ENCODE measurements at places on chromosomes 4 and X.

- DNase-seq, result no peak
Measured at GRCh38 chr4:8582436-8582835, 2.2 kb downstream of the GPR78 start.

GRCh38 chrX:585115-585808, 45.3 kb upstream of the SHOX start:
- DNase-seq, result no peak

GRCh38 chrX:39911278-39911897, 186.4 kb downstream of the BCOR start:
- DNase-seq, result no peak

GRCh38 chr4:41150401-41150800, 63.9 kb downstream of the APBB2 start:
- DNase-seq, result no peak

DNA sequence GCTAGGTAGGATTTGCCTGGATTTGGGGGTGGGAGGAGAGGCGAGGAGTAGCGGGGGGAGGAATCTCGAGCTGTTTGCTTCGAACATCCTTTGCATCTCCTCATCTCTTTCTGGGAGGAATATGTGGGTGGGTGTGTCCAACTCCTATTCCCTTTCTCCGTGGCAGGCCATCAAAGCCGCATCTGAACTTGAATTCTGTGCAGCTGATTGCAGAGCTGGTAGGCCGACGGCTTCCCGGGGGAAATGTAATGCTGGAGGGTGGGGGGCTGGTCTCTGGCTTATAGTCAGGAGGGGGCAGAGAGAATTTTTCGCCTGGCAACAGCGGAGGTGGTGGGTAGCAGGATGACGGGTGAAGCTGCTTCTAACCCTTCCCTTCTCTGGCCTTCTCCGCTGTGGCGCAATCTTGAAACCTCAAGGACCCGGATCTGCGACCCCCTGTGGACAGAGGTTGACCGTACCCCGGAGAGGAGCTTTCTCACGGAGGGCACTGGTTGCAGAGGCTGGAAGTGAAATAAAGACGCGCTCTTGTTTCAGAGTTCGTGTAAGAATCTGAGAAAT, 628 bp downstream of the ZCCHC12 start:
- no peak for DNase-seq

DNA sequence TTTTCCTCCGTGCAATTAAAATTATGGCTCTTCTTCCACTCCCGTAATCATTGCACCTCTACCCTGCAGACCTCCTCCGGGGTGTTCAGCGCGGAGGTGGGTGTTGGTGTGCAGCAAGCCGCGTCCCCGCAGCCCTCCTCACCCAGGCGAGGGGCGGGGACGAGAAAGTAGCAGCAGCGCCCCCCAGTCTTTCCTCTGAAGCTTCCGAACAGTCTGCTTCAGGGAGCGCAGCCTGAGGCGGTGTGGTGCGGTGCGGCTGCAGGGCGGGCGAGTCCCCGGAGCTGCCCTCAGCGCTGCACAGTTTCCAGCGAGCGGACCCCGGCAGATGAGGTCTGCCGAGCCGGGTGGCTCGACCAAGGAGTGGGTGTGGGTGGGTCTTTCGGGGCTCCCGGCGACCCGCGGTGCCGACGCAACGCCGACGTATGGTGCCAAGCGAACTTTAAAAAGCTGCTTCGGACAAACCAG, at the start of gene FRAS1:
Gene FRAS1, plus strand, starts transcription at position 189 of the 465 bp plus-strand sequence. CDS start 687 bp downstream, outside the sequence.
- peak; percentile 10 for DNase-seq

DNA sequence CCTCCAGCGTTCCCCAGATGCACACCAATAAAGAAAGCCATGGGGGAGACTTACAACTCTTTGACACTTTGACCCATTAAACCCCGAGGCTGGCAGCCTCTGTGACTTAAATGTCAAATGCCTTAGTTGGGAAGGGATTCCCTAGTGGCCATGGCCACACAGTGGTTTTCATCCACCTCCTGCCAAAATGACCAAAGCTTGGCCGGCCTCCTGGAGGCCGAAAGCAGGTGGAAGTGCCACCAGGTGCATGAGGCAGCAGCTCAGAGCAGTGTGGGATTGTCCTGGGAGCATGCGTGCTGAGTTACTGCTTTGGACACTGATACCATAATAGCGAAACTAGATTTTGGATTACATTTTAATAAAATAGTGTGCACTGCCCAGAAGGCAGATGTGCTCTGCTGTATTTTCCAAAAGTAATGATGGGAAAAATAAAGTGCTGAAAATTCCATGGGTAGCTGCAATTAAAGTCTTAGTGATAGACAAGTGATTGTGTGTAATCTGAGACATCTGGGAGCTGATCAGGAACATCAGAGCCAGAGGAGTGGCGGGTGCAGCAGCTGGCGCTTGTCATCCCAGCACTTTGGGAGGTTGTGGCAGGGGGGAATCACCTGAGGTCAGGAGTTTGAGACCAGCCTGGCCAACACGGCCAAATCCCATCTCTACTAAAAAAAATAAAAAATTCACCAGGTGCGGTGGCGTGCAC, 39.8 kb upstream of the TADA2B start:
- no peak for DNase-seq

DNA sequence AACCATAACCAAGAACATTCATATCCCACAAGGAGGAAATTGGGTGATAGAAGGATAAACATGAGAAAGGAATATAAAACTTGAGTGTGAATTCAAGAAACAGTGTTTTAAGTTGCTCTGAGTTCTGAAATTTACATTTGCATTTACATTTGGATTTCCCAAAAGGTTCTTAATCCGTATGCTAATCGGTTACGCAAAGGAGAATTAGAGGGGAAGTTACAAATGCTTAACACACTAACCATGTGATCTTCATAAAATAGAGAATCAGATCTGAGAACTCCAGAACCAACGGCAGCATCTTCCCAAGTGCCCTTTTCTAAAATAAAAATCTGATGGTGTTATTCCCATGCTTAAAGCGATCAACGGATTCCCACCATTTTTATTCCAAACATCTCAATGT, 48.0 kb downstream of the PROM1 start:
- no peak for DNase-seq
